Fibroblast of villous mesenchyme (primary cell): ENCODE measurements at places on chromosomes 12 and 14.

DNA sequence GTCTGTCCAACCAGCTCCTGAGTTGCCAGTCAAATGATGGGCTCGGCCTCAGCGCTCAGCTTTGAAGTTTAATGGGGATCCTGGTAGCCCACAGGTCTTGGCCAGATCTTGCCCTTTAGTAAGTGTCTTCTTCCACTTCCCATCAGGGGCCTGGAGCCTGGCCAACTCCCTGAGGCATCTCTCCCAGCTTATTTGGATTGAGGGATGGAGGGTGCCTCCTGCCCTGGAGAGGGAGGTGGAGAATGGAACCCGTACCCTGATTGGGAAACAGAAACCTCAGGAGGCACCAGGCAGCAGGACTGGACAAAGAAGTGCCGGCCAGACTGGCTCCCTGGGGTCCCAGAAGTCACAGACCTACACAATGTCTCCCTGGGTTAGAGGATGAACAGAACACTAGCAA, 40.5 kb upstream of the LTBP2 start:
- no peak for DNase-seq

- no peak for DNase-seq
These were observed 1.4 kb upstream of the PKP2 start for GRCh38 chr12:32897687-32898573.

- peak; percentile 62 for DNase-seq
These were observed 103.0 kb downstream of the PUS7L start for GRCh38 chr12:43655586-43655985.

- no peak for DNase-seq
These were observed 53.0 kb downstream of the ATF7IP start for GRCh38 chr12:14418451-14418890.

DNA sequence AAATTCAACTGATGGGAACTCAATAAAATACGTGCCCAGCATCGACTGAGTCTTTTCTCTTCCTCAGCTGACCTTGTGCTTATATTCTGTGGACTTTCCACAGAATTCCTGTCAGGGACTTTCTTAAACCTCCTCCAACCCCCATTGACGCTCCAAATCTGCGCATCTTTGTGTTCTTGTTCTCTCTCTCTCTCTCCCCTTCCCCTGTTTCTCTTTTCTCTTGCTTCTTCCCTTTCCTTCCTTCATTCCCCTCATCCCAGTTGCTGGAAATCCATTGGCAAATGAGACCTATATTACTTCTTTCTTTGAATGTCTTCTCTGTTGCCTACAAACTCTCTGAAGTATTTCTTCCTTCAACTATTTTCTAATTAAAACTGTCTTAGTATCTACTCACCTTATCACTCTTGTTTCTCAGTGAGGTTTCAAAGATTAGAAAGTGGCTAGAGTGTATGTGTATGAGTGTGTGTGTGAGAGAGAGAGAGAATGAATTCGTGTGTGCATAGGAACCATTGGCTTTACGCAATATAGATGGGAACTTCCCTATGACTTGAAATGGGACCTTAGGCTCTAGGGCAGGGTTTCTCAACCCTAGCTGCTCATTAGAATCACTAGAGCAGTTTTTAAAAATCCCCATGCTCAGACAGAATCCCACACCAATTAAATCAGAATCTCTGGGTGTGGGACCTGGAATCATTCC, 41.8 kb upstream of the DHRS7 start:
- DNase-seq = no peak

DNA sequence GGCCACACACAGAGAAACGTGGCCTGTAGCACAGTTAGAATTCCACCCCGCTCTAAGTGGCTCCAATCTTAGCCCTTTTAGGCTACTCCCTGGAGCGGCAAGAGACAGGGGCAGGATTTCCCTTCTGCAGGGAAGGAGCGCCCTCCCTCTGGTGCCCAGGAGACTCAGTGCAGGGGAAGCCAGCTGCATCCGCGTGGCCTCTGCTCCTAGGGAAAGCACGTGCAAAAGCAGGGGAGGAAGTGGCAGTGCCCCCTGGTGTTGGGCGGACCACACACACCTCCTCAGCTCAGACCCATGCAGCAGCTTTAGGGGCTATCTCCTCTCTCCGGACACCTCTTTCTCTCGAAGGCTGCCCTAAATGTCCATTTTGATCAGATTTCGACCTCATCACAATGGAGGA, 50.0 kb downstream of the SPRING1 start:
- no peak for DNase-seq

DNA sequence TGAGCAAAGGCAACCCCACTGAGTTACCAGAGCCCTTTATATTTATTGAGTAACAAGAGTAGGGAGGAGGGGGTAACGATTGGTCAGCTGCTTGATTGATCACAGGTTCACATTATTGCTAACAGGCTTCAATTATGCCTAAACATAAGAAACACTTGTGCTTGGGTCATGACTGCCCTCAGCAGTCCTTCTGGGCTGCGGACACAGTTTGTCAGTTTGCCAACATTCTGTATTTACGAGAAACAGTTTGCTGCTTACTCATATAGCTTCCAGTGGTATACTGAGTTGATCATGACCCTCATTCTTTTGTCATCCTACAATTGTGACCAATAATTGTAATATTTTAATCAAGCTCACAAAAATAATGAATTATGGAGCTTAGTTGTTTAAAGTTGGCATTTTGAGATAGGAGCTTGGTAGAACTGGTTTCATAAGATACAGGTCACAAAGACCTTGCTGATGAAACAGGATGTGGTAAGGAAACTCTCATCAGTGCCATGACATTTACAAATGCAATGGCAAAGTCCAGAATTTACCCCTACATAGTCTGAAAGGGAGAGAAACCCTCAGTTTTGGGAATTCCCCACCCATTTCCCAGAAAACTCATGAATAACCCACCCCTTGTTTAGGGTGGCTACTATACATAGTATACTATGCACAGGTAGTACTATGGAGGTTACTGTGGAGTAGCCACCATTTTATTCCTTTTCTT, 1421.0 kb upstream of the FLRT2 start:
- no peak for DNase-seq

- DNase-seq = peak; percentile 97
These were observed 11.9 kb upstream of the TMEM119 start for GRCh38 chr12:108609537-108610335.

- peak; percentile 88 for DNase-seq
These were observed at the start of gene MRPL52 for GRCh38 chr14:22829661-22830442. Gene MRPL52, plus strand, starts transcription at chr14:22829887. Its CDS starts 26 bp downstream, at chr14:22829913.

DNA sequence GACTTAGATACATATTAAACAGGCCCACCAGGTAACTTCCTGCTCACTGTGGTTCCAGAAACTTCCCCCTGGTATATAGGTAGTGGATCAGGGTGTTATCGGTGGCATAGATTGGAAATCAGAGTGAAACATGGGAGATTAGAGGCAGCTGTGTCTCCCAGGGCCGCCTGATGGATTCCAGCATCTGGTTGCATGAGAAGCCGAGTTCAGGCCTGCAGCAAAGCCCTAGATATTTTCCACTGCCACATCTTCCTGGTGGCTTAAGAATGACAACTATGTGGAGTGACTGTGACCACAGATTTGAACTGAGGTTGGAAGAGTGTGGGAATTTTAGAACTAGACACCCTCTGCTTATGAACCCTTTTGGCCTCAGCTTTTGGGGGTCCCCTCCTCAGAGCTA, 184.8 kb upstream of the NTF3 start:
- no peak for DNase-seq

DNA sequence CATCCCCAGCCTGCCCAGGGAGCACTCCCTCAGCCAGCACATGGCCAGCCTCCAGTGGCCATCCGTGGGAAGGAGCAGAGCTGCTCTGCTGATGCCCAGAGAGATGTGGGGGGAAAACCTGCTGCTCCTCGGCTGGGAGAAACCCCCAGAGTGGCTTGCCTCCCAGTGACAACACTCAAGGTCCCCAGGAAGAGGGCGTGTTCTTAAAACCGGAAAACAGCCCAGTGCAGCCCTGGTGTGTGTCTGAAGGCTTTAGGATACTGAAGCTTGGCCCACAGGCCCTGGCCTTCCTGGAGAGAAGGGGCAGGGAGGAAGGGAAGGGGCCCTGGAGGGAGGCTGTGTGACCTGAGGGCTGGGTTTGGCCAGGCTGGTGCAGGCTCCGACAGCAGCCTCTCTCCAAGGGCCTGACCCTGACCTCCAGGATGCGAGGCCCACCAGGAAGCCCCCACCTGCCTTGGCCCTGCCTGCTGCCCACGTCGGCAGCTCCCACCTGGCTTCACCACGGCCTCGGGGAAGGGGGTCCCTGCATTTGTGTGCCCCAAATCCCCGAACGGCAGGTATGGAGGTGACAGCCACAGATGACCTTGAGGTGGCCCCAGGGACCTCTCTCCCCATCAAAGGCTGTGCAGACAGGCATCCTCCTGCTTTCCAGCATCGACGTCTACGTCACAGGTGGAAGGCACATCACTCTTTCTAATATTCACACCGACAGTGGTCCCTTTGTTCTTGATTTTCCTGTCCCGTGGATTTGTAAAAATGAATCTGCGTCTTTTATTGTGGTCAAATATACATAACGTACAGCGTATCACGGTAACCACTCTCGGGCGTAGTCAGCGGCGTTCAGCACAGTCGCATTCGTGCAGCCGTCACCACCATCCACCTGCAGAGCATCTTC, 190.0 kb upstream of the C14orf180 start:
- DNase-seq = no peak

GRCh38 chr12:26854031-26854390, 21.0 kb upstream of the ITPR2 start:
- DNase-seq = no peak

DNA sequence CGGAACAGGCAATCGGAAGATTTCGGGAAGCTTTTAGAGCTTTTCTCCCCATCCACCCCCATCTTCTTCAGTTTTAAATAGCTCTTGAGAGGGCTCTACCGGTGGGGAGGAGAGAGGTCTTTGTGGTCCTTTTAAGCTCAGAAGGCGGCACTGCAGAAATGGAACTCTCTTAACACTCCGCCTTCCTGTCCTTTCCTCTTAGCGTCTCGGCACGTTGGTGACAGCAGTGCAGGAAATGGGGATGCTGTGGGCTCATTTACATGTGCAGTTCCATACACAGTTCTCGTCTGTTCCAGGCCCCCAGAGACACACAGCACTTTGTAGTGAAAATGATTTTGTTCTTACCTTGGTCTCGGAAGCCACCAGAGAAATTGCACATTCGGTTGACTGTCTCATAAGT, 50.4 kb upstream of the RIN3 start:
- DNase-seq = no peak

DNA sequence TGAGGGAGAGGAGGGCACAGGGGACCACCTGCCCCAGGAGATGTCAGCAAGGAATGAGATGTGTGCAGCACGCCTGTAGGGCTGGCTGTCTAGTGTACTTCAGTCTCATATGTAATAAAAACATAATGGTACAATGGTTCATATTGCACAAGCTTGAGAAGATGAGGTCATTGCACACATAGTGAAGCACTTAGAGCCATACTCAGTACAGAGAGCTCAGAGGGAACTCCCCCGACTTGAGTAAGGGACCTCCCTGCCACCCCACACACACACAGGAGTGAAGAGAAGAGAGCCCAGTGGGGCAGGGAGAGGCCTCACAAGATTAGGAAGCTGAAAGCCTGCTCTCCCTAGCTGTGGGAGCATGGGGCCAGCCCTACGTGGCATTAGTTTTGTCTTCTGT, 61.5 kb downstream of the SLC6A12 start:
- DNase-seq = peak; percentile 65

DNA sequence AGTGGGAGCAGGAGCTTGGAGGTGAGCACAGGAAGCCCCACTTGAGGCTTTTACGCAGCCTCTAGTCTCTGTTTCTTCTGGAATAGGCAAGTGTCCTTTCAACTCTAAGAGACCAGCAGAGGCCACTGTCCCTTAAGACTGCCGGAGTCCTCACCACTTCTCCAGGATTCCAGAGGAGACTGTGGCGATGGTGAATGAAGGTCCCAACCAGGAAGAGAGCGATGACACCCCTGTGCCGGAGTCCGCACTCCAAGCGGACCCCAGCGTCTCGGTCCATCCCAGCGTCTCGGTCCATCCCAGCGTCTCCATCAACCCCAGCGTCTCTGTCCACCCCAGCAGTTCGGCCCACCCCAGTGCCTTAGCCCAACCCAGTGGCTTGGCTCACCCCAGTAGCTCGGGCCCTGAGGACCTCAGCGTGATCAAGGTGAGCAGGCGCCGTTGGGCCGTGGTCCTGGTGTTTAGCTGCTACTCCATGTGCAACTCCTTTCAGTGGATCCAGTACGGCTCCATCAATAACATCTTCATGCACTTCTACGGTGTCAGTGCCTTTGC, 442 bp downstream of the FLVCR2 start:
- DNase-seq = peak; percentile 65

DNA sequence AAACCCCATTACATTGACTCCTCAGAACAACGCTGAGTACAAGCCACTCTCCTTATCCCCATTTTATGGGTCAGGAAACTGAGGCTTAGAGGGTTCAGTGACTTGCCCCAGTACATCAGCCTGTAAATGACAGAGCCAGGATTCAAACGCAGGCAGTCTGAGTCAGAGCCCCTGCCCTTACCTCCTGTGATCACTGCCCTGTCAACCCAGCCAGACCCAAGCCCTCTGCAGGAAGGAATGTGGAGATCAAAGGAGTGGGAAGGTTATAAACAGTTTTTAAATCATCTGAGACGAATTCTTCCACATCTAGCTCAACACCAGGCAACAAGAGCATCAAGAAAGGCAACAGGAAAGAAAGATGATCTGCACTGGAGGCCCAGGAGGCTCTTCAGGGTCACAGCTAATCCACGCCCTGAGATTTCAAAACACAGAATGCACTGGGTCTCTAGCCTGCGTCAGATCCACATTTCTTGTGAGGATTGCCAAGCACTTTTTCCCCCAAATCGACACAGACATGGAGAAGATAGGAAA, 38.5 kb downstream of the SPTB start:
- peak; percentile 52 for DNase-seq

DNA sequence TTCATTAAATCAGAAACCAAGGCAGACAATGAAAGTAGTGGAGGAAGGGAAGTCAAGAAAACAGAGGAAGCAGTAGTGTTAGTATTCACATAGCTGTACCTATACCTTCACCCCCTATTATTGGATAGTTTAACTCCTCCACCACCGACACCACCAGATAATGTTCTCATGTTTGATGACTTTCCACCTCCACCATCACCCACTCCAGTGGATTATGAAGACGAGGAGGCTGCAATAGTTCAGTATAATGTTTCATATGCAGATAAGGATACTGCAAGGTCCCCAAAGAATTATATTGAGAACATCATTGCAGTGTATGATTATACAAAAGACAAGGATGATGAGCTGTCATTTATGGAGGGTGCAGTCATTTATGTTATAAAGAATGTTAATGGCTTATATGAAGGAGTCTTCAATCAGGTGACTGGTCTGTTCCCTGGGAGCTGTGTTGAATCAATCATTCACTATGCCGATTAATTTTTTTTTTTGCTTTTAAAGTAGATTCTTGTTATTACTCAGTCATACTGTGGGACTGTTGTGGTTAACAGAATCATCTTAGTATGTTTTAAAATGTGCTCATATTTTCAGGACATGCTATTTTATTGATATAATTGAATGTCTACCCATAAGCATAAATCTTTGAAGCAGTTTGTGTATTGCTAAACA, 32.2 kb upstream of the KTN1 start:
- DNase-seq = no peak

DNA sequence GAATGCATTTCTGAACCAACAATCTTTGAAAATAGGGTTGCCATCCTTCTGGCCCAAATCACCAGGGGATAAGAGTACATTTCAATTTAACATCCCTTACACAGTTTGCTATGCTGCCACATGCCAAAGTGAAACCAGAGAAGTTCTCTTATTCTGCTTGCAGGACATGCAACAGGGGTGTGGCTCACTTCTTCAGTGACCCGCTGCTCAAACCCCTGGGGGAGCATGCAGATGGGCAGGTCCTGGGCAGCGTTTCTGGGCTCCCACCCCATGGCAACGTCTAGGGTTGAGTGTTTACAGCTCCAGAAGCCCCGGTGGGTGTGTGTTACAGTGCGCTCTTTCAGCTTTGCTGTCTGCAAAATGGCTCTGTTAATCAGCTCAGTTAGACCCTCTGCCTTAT, 1306.3 kb upstream of the TMEM132C start:
- no peak for DNase-seq

- peak; percentile 76 for DNase-seq
These were observed 50.5 kb upstream of the PNMA1 start for GRCh38 chr14:73764406-73765280.
